Nephron progenitor cell (in vitro differentiated cells): ENCODE measurements at places on chromosomes 16 and 17.
A peak's percentile ranks its signal among the peaks of the same experiment; 100 is the strongest.

DNA sequence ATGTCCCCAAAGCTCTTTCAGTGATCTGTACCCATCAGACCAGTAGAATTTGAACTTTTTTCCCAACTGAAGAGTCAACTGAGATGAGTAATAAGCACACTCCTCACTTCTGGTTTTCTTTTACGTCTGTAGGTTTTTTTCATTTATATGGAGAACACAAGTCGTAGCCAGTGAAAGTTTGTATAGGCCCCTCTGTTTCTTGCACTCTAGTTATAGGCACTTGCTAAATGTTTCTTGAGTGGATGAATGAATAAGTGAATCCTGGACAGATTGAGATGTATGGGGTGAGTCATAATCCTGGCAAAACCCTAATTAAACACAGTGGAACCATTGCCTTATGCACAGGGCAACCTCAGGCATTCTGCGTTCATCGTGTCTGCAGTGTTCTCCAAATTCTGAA, 193.7 kb upstream of the TBX2 start:
- H3K4me1 ChIP-seq, result peaks cover 63% of the 10 kb centered on the region
- H3K4me3 ChIP-seq, result no peak overlapping the region
- H3K27ac ChIP-seq, result no peak overlapping the region
- peaks cover 9% of the 10 kb centered on the region for H3K36me3 ChIP-seq
- H3K27me3 ChIP-seq, result peaks cover 8% of the 10 kb centered on the region
- DNase-seq, result no peak

DNA sequence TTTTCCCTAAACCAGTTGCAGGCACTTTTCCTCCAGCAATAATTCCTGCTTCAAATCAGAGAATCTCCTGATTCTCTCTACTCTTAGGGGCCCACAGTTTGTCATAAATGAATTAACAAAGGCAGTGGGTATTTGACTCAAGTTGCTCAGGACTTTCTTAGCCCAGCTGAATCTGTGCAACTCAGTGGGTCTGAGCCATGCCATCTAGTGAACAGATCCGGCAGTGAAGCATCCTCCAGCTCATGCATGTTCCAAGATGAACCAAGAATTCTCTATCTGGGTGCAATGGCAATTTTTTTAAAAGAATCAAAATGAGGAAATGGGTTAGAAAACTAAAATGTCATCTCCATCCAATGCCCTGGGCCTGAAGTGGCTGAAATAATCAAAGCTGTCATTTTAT, 575.2 kb upstream of the CDH11 start:
- no peak overlapping the region for H3K27ac ChIP-seq
- DNase-seq, result no peak
- peaks cover 4% of the 10 kb centered on the region for H3K27me3 ChIP-seq
- peaks cover 5% of the 10 kb centered on the region for H3K4me1 ChIP-seq
- no peak overlapping the region for H3K4me3 ChIP-seq
- peaks cover 4% of the 10 kb centered on the region for H3K36me3 ChIP-seq

GRCh38 chr16:52492789-52493357, 54.1 kb downstream of the TOX3 start:
- H3K4me1 ChIP-seq, result no peaks in the 10 kb centered on the region
- no peak for DNase-seq
- no peak overlapping the region for H3K4me3 ChIP-seq
- no peak overlapping the region for H3K27ac ChIP-seq

- no peak for DNase-seq
- H3K36me3 ChIP-seq, result peaks cover 53% of the 10 kb centered on the region
- no peaks in the 10 kb centered on the region for H3K27me3 ChIP-seq
- no peak overlapping the region for H3K4me3 ChIP-seq
Observed at GRCh38 chr17:77096570-77097214, 44.1 kb upstream of the SEC14L1 start.

DNA sequence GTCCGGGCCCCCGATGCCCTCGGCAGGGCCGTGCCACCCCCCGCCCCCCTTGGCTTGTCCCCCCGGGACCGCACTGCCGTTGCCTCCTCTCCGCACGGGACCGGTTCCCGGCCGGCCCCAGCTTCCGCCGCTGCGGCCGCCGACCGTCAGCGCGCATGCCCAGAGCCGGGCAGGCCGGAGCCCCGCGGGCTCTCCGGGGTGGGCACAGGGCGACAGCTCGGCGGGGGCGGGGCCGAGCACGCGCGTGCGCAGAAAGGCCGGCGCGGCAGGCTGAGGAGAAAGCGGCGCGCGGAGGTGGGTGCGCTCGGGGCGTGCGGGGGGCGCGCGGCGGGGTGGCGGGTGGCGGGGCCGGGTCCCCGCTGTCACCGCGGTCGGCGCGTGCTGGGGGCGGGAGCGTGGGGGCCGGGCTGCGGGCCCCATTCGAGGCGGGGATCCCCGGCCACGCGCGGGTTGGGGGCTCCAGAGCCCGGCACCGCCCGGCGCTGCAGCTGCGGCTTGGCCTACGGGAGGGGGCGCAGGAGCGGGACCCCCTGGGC, at the start of gene TBC1D24:
TSS of gene TBC1D24 (plus strand) at position 251 of the 536 bp plus-strand sequence. CDS start 21,022 bp downstream, outside the sequence.
- peaks cover 26% of the 10 kb centered on the region for H3K27me3 ChIP-seq
- DNase-seq, result peak; percentile 95
- no peak within 1 kb of the TSS for H3K27ac ChIP-seq
- no peaks in the 10 kb centered on the region for H3K36me3 ChIP-seq
- H3K4me1 ChIP-seq, result peaks cover 29% of the 10 kb centered on the region
- H3K4me3 ChIP-seq, result peak within 1 kb of the TSS; percentile 76

- no peak overlapping the region for H3K4me3 ChIP-seq
- no peak for DNase-seq
- peaks cover 25% of the 10 kb centered on the region for H3K4me1 ChIP-seq
- no peak overlapping the region for H3K27ac ChIP-seq
Observed at GRCh38 chr16:69522732-69523404, 42.9 kb upstream of the NFAT5 start.

GRCh38 chr16:89200850-89201411, 594 bp upstream of the SLC22A31 start:
- H3K4me3 ChIP-seq, result peak overlapping the region; percentile 72
- no peak overlapping the region for H3K27ac ChIP-seq
- peaks cover 16% of the 10 kb centered on the region for H3K4me1 ChIP-seq
- peaks cover 76% of the 10 kb centered on the region for H3K27me3 ChIP-seq
- peak; percentile 49 for DNase-seq
- H3K36me3 ChIP-seq, result peaks cover 7% of the 10 kb centered on the region

GRCh38 chr17:48738424-48738802, 9.9 kb upstream of the HOXB13 start:
- H3K27ac ChIP-seq, result no peak overlapping the region
- no peak for DNase-seq
- peaks cover 100% of the 10 kb centered on the region for H3K27me3 ChIP-seq

DNA sequence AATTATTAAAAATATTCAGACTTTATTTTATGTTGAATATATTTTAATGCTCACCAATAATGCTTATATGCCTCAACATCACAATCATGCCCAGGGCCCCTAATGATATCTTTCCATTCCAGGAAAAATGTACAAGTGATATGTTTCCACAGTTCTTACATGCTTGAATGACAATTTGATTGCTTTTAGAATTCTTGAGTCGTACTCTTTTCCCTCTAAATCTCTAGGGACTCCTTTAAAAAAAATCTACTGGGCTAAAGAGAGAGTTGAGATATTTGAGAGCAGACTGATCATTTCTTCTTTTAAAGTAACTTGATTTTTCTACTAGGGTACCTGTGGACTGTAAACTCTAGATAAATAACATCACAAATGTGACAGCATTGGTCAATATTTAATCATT, 18.2 kb upstream of the HLF start:
- no peak overlapping the region for H3K27ac ChIP-seq
- no peak for DNase-seq
- peaks cover 10% of the 10 kb centered on the region for H3K27me3 ChIP-seq
- H3K4me1 ChIP-seq, result no peaks in the 10 kb centered on the region
- no peak overlapping the region for H3K4me3 ChIP-seq
- no peaks in the 10 kb centered on the region for H3K36me3 ChIP-seq

DNA sequence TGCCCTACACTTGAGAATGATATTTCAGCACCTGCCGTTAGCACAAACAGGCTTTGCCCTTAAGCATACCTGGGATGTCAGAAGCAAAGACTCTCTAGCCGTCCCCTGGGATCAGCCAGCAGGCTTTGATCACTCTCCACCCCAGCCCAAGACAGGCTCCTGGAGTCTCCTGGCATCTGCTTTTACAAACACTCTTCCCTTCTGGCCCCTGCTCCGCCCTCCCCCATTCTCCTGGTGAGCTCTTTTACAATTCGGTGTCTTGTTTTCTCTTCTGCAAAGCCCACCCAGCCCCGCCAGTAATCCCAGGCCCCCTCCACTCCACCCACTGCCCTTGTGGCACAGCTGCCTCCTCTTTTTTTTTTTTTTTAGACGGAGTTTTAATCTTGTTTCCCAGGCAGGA, 50.4 kb downstream of the KATNIP start:
- H3K4me1 ChIP-seq, result peaks cover 31% of the 10 kb centered on the region
- no peak for DNase-seq
- H3K36me3 ChIP-seq, result peaks cover 4% of the 10 kb centered on the region
- peaks cover 24% of the 10 kb centered on the region for H3K27me3 ChIP-seq
- H3K4me3 ChIP-seq, result no peak overlapping the region
- H3K27ac ChIP-seq, result peak overlapping the region; percentile 73

- H3K27me3 ChIP-seq, result peaks cover 3% of the 10 kb centered on the region
- H3K4me3 ChIP-seq, result no peak overlapping the region
- peaks cover 49% of the 10 kb centered on the region for H3K36me3 ChIP-seq
- H3K27ac ChIP-seq, result peak overlapping the region; percentile 40
- H3K4me1 ChIP-seq, result peaks cover 20% of the 10 kb centered on the region
Observed at GRCh38 chr16:27679899-27680298, 130.0 kb downstream of the KATNIP start.

GRCh38 chr17:43992641-43993040, 11.8 kb upstream of the NAGS start:
- H3K36me3 ChIP-seq, result no peaks in the 10 kb centered on the region
- no peak for DNase-seq
- H3K4me1 ChIP-seq, result peaks cover 10% of the 10 kb centered on the region

DNA sequence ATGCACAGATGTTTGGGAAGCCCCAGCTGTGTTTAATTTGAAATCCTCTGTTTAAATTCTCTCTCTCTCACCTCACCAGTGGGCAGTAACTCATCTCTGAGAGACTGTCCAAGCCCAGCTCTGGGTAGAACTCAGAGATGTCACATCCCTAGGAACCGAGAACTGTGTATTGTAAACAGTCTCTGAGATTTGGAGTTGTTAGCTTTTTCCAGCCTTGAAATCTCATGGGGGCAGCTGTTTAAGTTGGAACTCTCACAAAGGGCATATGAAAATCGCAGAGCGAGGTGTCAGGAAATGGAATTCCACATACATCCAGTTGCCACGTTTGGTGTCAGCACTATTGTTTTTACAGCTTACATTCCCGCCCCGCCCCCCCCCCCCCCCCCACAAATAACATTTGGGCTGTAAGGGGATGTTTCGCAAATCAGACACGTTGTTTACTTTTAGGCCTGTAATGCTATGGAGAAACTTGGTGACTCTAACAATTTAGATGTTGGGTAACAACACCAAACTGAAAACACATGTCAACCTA, 34.3 kb downstream of the VPS35L start:
- no peaks in the 10 kb centered on the region for H3K27me3 ChIP-seq
- H3K4me1 ChIP-seq, result peaks cover 15% of the 10 kb centered on the region
- no peak overlapping the region for H3K4me3 ChIP-seq
